ENCODE measurements at places on chromosomes 11 and 22.
A peak's percentile ranks its signal among the peaks of the same experiment; 100 is the strongest.

GRCh38 chr11:59647245-59647980 lies 21.4 kb downstream of the PATL1 start:
- no peak for DNase-seq

DNA sequence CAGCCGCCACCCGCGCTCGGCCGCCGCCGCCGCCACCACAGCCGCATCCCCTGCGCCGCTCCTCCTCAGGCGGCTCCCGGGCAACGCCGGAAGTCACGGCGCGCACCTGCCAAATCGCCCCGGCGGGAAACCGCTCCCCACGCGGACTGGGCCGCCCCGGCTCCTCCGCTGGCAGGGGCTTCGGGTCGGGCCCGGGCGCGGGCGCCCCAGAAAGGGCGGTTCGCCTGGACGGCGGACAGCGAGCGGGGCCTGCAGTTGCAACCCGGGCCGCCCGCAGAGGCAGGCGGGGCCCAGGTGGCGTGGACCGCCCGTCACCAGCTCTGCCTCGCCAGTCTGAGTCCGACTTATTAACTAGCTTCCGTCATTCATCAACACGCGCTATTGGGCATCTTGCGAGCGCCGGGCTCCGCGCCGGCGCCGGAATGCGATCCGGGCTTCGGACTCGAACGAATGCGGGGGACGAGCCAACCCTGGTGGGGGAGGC lies at the start of gene HIRA:
HIRA (minus strand) TSS at position 85 of the 484 bp plus-strand sequence. CDS start 257 bp downstream, outside the sequence.
- DNase-seq = peak; percentile 79

- no peak for DNase-seq
Measured at GRCh38 chr11:132114185-132114584, 743.8 kb downstream of the NTM start.

DNA sequence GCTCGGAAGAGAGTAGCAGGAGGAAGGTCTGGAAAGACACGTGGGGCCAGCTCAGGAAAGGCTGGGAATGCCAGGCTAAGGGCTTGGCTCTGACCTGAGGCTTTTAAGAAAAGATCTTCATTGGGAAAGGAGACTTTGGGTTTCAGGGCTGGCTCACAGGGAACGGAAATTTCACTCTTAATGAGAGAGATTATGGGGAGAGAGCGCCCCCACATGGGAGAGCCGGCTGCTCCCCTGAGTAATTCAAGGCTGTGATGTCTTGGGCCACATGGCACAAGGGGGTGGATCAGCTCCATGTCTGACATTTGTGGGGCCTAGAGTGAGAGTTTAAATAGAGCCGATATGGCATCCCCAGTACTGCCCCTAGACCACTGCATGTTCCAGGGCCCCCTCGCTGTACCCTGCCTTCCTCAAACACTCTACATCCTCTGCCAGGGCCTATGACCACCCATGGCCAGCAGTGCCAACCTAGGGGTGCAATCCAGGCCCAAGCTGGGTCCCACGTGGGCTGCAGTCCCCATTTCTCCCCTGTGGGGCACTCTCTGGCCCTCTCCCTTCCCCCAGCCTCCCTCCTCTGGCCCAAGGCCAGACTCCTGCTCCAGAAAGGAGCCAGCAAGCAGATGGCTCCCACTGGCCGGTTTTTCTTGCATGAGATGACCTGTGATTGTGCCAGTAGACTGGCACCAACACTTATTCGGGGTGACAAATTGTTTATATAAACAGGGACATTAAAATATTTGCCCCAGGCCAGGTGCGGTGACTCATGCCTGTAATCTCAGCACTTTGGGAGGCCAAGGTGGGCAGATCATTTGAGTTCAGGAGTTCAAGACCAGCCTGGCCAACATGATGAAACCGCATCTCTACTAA lies 75.2 kb downstream of the ISX start:
- DNase-seq = no peak

GRCh38 chr11:34341931-34342533 lies 15.8 kb downstream of the ABTB2 start:
- DNase-seq = no peak

DNA sequence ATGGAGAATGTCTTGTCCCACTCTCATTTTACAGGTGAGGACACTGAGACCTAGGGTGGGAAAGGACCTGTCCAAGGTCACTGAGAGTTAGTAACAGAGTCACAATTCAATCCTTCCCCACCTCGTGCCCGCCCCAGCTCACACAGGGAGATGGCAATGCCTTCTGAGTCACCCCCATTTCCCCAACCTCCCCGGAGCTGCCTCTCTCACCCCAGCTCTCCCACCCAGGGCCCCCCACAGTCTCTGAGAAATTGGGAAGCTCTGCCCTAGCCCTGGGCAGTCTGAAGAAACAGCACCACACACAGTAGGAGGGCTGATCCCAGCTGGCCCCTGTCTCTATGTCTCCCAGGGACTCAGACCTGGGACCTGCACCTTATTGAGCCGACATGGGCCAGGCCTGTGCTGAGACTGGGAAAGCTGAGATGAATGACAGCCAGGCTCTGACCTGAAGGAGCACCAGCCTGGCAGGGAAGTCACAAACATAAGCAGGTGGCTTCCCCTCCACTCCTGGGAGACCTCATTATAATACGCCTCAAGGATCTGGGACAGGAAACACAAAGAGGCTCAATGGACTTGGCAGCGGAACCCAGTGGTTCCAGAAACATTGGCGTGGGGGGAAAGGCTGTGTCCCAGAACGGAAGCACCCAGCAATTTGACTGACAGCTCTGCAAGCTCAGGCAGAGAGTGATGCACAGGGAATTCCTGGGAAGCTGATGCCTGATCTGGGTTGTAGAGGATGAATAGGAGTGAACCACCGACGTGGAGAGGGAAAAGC lies 51.0 kb downstream of the CD6 start:
- DNase-seq = no peak

GRCh38 chr11:121595717-121596161 lies 143.0 kb upstream of the SORL1-AS1 start:
- DNase-seq = no peak

DNA sequence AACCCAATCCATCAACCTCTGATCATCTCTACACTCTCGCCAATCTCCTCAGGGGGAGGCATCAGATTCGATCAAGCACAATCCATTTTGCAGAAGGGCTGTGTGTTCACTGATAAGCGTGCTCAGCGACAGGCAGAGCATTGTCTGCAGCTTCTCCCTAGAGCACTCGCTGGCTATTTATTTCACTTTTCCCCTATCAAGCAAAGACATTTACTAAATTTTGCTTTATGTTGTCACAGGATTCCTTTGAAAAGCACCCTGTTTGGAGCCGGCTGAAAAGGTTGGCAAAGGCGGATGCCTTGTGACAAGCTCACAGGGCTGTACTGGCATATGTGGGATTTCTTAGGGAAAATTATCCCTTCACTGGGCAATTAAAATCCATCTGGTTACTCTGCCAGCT lies 1381.5 kb upstream of the TENM4 start:
- no peak for DNase-seq

DNA sequence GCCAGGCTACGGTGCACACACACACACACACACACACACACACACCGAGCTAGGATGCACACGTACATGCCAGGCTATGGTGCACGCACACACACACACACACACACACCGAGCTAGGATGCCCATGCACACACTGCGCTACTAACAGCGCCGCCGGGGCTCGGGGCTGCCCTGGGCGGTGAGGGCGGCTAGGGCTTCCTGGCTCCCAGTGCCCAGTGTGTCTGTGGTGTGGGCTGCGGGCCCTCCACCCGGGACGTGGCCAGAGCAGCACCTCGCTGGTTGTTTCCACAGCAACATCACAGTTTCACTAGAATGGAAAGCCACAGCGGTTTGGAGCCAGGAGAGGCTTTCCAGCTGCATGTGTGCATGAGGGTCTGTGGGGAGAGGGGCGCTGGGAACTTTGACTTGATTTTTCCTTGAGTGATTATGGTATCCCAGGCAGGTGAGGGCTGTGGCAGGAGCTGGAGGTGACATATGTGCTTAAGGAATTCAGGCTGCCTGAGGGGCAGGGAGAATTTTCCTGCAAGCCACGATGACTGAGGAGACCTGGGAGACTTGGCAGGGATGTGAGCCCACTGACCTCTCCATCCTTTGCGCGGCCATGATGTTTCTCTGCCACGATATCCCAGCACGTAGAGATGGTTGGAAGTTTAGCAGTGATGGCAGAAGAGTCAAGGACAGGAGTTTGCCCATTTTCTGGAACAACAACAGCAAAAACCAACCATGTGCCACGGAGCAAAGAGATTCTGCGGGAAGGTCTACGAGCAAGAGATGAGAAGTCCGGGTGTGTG lies 195.9 kb downstream of the SNX19 start:
- DNase-seq = no peak

DNA sequence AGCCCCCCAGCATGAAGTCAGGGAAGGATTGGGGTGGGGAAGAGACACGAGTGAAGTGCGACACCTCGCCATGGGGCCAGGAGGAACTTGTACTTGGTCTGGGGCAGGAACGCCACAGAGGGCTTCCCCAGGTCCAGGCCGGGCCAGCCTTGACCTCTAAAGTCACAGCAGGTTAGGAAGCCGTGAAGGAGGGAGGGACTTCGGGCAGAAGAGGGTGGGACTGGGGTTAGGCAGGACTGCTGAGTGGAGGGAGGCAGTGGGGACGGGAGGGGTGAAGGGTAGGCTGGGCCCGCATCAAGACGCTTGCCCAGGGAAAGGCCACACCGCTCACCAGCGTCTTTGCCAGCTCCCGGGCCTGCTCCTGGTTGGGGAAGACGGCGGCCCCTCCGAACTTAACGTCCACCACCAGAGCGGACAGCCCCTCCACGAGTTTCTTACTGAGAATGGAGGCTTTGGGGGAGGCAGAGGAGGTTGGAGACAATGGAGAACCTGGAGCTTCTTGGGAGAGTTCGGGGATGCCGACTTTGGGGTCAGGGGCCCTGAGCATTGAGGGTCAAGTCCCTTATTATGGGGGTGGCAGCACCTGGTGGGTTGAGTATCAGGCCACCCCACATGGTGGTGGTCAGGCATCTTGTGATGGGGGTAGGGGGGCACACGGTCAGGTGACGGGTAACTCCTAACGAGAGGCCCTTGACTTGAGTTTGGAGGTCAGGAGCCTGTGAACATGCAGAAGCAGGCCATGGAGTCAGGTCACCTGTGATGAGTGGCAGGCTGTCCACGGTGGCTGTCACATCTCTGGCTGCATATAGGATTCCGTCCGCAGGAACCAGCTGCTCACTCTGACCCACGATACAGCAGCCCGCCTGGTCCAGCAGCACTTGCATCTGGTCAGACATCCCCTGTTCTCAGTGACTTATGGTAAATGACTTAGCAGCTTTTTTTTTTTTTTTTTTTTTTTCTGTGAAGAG lies 1.7 kb upstream of the SCO2 start:
- DNase-seq = no peak

GRCh38 chr11:57273448-57274058 lies 36.5 kb upstream of the APLNR start:
- no peak for DNase-seq

DNA sequence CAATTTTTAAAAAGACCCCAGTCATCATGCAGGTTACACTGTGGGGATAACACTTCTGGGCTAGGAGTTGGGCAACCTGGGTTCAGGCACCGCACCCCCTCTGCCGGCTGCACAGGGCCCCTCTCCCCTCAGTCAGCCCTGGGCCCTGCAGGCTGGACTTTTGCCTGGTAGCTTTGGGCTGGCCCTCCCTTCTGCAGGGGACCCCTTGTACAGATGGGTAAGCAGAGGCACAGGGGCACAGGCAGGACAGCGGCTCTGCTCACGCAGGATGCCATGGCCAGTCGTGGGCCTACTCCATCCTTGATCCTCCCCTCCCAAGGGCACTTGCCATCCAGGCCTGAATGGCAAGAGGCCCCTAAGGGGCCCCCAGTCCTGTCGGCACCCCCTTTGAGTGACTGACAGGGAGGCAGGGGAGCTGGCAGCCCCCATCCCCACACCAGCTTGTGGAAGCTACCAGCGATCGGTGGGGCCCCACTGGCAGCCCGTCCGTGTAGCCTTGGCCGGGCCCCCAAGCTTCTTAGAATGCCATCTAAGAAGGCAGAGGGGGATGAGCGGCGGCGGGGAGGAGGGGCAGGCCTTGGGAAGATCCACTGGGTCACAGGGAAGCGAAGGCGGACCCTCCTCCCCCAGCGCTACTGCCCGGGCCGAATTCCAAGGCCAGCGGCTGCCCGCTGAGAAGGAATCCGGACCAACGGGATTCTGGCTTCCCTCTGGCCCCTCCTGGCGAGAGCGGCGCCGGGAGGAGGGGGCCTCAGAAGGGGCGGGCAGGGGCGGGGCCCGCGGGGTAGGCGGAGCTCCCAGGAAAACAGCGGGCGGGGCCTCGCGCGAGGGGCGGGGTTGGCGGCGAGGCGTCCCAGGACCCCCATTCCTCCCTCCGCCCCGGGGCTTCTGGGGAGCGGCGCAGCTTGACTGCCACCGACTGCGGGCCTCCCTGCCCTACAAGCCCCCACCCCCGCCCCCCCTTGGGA lies 6.8 kb upstream of the CHKA start:
- no peak for DNase-seq

DNA sequence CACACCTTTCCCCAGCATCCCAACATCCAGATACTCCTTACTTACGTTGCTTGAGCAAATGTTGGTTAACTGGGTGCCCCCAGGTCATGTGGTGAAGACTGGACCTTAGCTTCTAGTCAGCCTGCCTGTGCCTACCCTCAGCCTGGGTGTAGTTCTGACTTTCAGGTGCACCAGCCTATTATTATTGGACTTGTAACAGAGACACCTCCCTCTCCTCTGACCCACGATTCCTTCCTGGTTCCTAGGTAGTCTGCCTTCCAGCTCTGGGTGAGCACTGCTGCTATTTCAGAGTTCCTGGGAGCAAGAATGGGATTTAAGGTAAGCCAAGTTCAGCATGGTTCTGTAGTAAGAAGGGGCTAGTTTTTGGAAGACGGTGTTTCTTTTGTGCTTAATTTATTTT lies 138.2 kb downstream of the DSCAML1 start:
- DNase-seq = no peak

GRCh38 chr22:37604875-37605274 lies 3.8 kb upstream of the GGA1 start:
- DNase-seq = no peak

GRCh38 chr22:42993651-42994275 lies 21.2 kb downstream of the PACSIN2 start:
- no peak for DNase-seq

DNA sequence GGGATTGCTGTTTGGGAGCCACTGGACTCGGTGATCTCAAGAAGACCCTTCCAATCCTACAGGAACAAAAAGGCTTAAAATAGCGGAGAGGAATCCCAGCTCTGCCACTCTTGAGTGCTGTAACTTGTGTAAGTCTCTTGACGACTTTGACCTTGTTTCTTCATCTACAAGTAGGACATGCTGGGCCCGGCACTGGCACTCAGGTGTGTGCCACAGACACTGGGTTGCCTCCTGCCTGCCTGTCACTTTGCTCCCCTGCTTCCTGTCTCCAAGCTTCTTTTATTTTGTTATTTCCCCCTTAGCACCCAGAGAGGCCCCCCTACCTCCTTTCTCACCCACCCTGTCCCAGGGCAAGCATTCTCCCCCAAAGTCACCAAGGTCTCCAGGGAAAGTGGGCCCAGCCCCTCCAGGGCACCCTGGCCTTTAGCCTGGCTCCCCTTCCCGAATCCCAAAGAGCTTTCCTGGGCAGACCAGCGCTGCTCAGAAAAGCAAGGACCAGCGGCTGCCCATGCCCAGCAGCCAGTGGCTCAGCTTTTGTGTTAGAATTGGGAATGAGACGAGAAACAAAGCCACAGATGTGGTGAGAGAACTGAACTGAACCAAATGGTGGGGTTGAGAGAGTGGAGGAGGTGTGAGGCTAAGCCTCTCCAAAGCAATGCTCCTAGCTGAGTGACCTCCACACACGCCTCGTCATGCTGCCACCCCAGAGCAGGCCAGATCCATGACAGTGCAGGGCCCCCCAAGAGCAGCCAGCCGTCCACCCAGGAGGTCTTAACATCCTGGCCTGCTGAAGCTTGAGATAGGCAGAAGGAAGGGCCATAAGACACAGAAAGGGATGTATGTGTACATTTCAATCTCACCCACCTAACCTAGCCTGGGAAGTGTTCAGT lies 4.5 kb downstream of the TRIM29 start:
- no peak for DNase-seq

All from stimulated activated CD4-positive, alpha-beta T cell treated with anti-CD3 and anti-CD28 coated beads, TNF-alpha, amount 100 ng/mL, for 4 hours (primary cell).